ENCODE measurements at places on chromosomes 16 and 17.

- DNase-seq, result no peak
Measured at GRCh38 chr17:70314096-70314495, 144.8 kb downstream of the KCNJ2 start.

GRCh38 chr16:55710466-55710865 lies 54.7 kb downstream of the SLC6A2 start:
- DNase-seq, result no peak

GRCh38 chr16:66444049-66444481 lies 17.0 kb downstream of the BEAN1 start:
- no peak for DNase-seq

DNA sequence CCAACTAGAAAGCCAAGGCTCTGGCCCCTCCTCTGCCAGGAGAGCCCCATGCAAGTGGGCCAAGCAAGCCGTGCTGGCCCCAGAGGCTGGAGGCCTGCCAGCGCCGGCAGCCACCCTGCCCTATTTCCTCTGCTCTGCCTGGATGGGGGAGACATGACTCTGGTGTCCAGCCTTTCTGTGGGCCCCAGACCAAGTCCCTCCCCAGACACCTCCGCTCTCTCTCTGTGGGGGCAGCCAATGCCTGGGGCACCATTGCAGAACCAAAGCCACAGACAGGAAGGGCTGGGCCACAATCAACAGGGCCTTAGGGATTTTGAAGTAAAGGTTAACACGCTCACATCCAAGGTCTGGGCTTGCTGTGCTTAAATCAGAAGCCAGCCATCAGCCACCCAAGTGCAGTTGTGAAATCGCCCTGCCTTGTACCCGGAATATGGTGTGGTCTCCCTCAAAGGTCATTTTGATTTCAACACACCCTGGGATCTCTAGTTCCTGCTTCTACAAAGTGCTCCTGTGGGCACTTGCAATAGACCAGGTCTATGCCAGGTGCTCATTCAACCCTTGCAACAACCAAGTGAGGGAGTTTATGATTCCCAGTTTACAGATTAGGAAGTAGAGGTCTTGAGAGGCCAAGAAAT lies 63.5 kb upstream of the TEX2 start:
- no peak for DNase-seq

- DNase-seq, result no peak
Measured at GRCh38 chr16:11045846-11046245, 101.5 kb downstream of the CLEC16A start.

DNA sequence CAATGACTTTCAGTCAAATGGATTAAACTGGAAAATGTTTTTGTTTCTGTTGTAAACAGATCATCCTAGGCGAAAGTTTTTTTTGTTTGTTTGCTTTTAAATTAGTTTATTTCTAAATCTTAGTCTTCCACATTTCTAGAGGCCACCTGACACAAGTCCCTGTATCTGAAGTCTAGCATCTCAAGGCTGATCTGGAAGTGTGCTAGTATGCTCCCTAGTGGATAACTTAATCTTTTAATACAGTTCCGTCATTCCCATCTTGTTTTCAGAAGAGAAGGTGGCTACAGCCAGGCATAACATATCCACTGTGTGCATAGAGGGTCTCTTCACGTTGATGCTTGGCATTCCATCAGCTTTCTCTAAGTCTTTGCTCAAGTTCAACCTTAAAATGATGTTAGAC lies 7.6 kb downstream of the IFT20 start:
- DNase-seq, result no peak

GRCh38 chr16:66250686-66251431 lies 115.6 kb upstream of the CDH5 start:
- DNase-seq, result no peak

- no peak for DNase-seq
Measured at GRCh38 chr17:3978421-3979289, 14.4 kb upstream of the ATP2A3 start.

GRCh38 chr16:89540557-89540956 lies 19.9 kb upstream of the RPL13 start:
- no peak for DNase-seq

GRCh38 chr17:42517516-42517915 lies 18.5 kb upstream of the NAGLU start:
- peak; percentile 63 for DNase-seq

- no peak for DNase-seq
Measured at GRCh38 chr17:42623732-42624596, 14.5 kb downstream of the TUBG1 start.

DNA sequence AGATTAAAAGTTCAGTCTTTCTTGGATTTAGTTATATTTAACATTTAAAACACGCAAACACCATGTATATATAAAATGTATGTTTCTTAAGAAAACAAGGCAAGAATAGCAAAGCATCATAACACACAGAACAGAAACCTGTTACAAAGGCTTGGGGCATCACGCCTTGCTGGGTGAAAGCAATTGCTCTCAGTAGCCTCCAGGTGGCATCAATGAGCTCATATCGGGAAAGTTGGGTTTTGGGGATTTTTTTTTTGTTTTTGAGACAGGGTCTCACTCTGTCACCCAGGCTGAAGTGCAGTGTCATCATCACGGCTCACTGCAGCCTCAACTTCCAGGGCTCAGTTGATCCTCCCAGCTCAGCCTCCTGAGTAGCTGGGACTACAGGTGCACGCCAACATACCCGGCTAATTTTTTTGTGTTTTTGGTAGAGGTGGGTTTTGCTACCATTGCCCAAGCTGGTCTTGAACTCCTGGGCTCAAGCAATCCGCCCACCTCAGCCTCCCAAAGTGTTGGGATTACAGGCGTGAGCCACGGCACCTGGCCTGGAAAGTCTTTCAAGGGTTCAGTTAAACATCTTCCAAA lies 56.9 kb downstream of the CYB5D2 start:
- no peak for DNase-seq

DNA sequence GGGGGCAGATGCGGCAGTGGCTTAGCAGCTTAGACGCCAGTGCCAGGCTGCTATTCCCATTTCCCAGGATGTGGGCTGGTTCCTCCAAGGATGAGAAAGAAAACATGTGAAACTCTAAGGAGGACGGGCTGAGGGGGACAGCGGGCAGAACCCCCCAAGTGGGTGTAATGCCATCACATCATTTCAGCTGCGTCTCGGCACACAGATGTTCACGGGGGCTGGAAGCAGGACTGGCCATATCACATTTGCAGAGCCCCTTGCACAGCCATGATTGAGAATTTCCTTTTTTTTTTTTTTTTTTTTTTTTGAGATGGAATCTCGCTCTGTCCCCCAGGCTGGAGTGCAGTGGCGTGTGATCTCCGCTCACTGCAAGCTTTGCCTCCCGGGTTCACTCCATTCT lies 15.3 kb upstream of the GINS2 start:
- no peak for DNase-seq

- no peak for DNase-seq
Measured at GRCh38 chr16:73311857-73312723, 264.2 kb upstream of the ZFHX3 start.

DNA sequence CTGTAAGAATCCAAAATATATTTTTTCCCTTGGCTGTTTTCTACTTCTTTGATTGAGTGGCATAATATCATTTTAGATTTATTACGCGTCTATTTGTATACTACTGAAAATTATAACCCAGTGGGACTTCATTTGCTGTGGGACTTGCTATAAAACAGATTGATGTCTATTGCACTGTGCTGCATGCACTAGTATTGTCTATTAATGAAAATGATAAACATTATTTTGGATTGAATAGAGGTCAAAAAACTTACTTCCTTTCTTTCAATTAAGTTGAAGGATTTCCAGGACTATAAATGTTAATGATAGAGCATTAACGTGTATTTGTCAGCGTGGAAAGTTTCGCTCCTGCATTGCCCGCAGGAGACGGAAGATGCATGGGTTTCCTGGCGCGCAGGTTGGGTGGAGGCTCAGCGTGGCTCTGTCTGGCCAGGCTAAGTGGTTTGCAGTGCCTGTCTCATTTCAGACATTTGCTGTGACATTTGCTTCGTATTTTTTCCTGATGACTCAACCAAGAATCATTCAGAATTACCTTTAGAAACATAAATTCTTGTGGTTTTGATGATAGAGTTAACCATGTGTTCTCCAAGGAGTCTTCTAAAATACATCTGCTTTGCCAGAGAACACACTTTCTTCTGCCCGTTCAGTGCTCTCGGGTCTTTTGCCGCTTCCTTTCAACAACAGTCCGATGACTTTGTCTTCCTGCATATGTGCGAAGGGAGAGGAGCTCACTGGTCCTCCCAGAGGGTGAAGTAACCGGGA lies 216.7 kb downstream of the RPTOR start:
- peak; percentile 54 for DNase-seq

- DNase-seq, result no peak
Measured at GRCh38 chr16:24562811-24563210, 23.4 kb downstream of the RBBP6 start.

DNA sequence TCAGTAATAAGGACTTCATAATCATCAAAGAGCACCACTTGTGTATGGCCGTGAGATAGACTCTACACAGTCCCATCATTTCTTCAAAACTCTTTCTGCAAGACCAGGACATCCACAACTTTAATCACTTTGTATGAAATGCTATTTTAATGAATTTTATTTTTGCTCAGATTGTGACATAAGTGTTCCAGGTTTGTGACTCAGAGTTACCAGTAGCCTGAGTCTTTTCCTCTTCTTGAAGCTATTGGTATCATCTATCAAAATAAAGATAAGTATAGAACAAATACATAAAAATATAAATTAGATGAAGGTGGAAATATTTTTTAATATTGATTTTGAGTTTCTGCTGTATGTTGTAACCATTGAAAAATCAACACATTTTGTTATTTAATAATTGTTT lies 16.6 kb upstream of the VWA3A start:
- no peak for DNase-seq

Data from activated T-helper 1 cell treated with Interleukin-2 at 50 U/mL for 16 hours (primary cell).